AG10803 (cell line): ENCODE measurements at places on chromosomes 5 and 9.

- no peak for DNase-seq
Observed at GRCh38 chr5:98698359-98698758, 75.1 kb upstream of the RGMB start.

- DNase-seq: no peak
Observed at GRCh38 chr5:105803431-105803830, 1867.3 kb downstream of the EFNA5 start.

DNA sequence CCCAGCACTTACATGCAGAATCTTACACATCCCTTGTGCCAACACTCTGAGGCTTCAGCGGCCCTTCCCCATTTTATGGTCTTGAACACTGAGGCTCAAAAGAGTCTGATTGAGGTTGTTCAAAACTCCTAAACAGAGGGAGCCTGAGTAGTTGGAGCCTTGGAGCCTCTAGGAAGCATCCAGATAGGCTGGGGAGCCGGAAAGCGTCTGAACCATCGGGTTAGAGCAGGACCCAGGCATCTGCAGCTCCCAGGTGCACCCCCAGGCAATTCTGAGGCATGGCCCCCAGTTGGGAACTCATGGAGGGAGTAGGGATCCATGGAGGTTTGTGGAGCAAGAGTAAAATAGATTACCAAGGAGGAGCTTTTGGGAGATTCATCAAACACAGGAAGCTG lies 3.8 kb downstream of the OLFML2A start:
- DNase-seq: no peak

GRCh38 chr5:90037646-90038045 lies 371.9 kb downstream of the CETN3 start:
- DNase-seq: no peak

GRCh38 chr9:133057006-133057405 lies 4.8 kb upstream of the CEL start:
- DNase-seq: no peak

- DNase-seq: no peak
Observed at GRCh38 chr5:52867809-52868208, 80.1 kb downstream of the ITGA1 start.

DNA sequence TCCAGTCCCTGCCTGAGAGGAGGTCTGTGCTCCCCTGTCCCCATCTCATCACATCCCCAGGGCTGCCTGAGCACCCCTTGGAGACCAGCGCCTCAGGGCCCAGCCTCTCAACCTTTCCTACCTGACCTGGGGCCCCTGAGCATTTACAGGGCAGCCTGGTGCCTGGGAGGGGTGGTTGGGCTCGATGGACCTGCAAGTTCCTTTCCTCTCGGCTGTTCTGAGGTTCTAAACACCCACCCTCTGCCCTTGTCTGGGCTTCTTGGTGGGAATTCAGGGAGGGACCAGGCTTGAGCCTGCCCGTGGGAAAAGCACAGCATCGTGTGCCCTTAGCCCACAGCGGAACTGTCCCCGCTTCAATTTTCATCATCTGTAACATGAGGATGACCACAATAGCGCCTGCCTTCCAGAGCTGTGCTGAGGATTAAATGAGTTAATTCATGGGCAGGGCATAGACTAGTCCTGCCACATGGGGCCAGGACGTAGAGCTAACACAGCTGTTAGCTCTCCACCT lies 91.0 kb upstream of the SH3PXD2B start:
- DNase-seq: no peak

- no peak for DNase-seq
Observed at GRCh38 chr5:179327021-179327735, 18.1 kb downstream of the ADAMTS2 start.

GRCh38 chr5:1020452-1020961 lies 11.9 kb downstream of the NKD2 start:
- no peak for DNase-seq

GRCh38 chr9:76996700-76997099 lies 22.8 kb upstream of the FOXB2 start:
- peak; percentile 34 for DNase-seq

- peak; percentile 6 for DNase-seq
Observed at GRCh38 chr5:61362796-61363368, 30.8 kb downstream of the ZSWIM6 start.

- DNase-seq: peak; percentile 25
Observed at GRCh38 chr5:133205204-133205603, 153.4 kb downstream of the HSPA4 start.

DNA sequence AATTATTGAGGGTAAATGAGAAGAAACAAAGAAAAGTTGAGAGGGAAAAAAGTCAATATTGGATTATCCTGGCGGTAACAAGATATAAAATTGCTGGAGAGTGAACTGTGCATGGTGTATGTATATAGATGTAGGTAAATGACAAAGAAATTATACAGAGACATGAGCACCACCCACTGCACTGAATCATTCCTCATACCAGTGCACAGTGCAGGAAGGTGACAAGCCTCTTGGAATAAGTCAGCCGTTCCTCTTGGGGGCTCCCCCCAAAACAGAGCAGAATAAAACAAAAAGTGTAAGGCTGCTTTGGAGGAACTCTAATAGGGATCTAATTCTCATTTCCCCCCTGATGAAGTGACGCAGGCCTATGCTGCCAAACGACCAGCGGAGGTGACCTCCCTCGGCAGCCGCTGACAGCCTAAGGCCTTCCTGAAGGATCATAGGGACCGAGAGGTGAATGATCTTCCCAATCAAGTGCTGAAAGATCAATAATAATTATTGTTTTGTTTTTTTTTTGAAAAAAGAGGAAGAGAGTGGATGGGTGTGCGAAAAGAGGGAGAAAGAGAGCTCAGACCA lies 245.0 kb downstream of the PSAT1 start:
- DNase-seq: no peak

DNA sequence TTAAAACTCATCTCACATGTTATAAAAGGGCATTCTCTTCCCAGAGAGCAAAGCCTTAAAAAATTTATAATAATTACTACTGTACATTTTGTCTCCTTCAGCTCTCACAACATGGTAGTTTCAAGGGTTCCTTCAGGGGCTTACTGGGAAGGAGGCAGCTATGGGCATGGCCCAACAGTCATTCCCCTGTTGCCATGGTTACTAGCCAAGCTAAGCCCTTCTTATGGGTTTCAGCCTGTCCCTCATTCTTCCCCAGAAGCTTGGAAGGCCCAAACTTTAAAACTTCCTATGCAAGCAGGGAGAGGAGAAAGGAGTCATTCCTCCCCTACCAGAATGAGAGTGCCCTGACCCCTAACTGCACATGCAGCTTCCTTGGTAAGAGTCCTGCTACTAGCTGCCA lies 82.2 kb upstream of the CNTLN start:
- DNase-seq: no peak

DNA sequence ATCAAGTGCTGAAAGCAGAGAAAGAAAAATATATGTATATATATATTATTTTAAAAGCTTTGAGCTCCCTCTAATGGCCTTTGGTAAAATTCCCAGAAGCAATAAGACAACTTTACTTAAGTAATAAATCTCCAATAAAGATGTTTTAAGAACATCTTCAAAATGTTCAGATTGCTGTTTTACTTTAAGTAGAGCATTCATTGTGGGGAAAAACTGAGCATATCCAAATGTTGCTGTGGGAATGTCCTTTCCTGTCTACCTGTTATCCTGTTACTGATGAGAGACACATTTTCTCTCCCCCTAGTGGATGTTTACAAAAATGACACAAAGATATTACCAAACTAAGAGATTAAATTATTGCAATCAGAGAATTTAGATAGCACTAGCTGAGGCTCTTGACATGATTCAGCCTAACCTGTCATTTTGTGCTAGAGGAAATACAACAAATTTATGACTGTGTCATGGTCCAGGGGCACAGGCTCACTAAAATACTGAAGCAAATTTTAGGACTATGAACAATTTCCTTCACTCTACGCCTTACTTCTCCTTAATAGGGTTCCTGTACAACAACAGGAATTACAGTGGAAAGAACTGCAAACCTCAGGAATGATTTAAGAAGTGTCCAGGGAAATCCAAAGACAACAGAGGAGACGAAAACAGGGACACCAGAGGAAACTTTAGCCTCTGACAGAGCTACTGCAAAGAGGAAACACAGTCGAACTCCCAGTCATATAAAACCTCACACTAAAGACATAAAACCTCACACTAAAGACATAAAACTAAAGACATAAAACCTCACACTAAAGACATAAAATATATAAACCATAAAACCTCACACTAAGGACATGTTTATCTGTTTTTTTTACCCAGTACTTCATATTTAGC lies 24.3 kb upstream of the PRRC1 start:
- DNase-seq: peak; percentile 43

DNA sequence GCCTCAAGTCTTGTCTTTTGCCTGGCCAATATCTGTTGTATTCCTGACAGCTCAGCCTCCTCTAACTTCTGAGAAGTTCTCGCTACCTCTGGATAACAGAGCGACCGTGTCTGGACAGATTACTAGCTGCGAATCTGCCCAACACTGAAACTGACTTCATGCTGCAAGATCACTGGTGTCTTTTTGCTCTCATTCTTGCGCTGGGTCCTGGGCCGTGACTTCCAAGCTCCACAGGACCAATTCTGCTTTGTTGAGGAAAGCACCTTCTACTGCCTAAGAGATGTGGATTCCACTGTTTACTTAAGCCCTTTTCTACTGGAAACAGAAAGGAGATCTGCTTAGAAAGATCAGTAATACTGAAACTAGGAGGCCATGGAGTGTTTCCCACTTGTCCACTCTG lies 978.8 kb upstream of the DMAC1 start:
- DNase-seq: no peak

DNA sequence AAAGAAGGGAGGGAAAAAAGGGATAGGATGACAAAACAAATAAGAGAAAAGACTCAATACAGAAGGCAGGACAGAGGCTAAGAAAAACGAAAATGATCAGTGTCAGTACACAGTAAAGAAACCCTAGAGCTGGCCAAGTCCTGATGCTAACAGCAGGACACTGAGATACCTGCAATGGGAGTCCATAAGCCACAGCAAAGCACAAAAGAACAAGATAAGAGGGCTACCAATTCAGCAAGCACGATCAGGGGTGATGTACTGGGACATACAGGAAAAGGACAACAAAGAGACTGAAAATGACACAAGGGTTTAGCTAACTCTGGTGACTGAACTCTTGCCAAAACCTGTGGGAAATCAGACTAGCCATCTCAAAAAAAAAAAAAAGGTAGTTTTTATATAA lies 1072.6 kb upstream of the COX7C start:
- DNase-seq: no peak

GRCh38 chr5:150024346-150024984 lies 23.9 kb downstream of the HMGXB3 start:
- no peak for DNase-seq

- peak; percentile 14 for DNase-seq
Observed at GRCh38 chr5:138654281-138654867, 79.2 kb upstream of the HSPA9 start.

- peak; percentile 63 for DNase-seq
Observed at GRCh38 chr9:91427873-91428272, 4.2 kb upstream of the NFIL3 start.

DNA sequence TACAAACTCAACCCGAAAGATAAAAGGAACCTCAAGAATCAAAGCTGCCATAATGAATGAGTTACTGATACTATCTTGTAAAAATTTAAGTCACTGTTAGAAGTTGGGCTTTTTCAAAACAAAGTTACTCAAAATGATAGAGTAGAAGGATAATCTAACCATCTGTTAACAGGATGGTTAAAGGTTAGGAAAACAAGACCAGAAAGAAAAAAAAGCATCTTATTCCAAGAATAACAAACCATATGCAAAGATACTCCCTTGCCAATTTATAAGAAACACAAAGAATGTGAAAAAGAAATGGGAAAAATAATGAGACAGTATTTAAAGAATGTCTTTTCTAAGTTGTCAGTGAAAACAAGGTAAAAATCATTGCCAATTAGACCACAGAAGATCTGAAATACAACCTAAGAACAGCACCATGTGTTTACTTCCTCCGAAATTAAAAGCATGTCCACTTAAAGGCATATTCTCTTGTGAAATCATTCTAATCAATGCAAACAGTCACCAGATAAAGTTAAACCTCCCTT lies 51.2 kb downstream of the STRBP start:
- peak; percentile 47 for DNase-seq

DNA sequence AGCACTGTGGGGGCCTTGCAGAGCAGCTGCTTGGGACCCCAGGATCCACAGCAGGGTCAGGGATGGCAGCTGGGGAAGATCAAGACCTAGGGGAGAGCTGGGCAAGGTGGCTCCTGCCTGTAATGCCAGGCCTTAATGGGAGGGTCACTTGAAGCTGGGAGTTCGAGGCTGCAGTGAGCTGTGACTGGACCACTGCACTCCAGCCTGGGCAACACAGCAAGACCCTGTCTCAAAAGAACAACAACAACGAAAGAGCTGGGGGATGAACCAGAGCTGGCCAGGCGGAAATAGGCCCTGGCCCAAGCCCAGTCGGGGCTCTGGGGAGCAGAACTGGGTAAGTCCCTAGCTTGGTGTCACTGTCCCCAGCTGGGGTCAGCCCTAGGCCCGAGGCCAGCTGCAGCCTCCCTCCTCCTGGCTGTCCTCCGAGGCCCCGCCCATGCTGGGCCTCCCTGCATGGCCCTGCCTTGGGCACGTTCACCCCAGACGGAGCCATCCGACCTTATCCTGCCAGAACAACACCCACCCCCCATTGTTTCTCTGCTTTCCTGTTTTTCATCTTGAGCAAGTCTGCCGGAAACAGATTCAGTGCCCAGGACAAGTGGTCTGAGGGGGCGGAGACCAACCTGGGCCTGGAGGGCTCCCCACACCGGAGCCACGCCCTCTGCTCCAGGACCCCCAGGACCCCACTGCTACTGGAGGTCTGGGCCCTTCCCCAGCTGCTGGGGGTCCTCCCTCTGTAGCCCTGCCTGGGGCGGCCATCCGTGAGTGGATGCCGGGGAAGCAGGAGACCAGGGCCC lies 1.9 kb downstream of the DIPK1B start:
- DNase-seq: no peak

- DNase-seq: no peak
Observed at GRCh38 chr5:68849906-68850305, 243.9 kb upstream of the SLC30A5 start.

GRCh38 chr5:91436241-91436640 lies 53.1 kb upstream of the ARRDC3 start:
- DNase-seq: no peak

DNA sequence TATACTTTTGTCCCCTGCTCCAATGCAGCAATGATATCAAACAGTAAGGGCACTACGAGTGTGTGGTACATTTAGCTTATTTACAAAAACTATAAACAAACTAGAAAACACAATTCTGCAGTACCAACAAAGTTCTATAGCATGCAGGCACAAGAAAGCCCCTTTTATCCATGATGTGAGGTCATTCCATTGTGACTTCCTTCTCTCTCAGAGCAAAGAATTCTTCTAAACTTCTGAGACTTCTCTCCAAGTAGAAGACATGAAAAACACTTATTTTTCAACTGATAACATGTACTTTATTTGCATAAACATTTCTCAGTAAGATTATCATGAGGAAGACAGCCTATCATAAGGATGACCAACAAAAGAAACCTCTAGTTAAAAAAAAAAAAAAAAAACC lies 569.8 kb downstream of the TLE1 start:
- DNase-seq: no peak

- DNase-seq: no peak
Observed at GRCh38 chr5:30479104-30479503, 714.4 kb upstream of the CDH6 start.

GRCh38 chr5:123451047-123451446 lies 27.8 kb upstream of the CEP120 start:
- no peak for DNase-seq

GRCh38 chr9:81671880-81672280 lies 17.5 kb downstream of the TLE1 start:
- DNase-seq: peak; percentile 28
